ENCODE measurements at places on chromosomes 1 and 21.

GRCh38 chr1:217332431-217333065 lies 298.3 kb downstream of the GPATCH2 start:
- DNase-seq = no peak

DNA sequence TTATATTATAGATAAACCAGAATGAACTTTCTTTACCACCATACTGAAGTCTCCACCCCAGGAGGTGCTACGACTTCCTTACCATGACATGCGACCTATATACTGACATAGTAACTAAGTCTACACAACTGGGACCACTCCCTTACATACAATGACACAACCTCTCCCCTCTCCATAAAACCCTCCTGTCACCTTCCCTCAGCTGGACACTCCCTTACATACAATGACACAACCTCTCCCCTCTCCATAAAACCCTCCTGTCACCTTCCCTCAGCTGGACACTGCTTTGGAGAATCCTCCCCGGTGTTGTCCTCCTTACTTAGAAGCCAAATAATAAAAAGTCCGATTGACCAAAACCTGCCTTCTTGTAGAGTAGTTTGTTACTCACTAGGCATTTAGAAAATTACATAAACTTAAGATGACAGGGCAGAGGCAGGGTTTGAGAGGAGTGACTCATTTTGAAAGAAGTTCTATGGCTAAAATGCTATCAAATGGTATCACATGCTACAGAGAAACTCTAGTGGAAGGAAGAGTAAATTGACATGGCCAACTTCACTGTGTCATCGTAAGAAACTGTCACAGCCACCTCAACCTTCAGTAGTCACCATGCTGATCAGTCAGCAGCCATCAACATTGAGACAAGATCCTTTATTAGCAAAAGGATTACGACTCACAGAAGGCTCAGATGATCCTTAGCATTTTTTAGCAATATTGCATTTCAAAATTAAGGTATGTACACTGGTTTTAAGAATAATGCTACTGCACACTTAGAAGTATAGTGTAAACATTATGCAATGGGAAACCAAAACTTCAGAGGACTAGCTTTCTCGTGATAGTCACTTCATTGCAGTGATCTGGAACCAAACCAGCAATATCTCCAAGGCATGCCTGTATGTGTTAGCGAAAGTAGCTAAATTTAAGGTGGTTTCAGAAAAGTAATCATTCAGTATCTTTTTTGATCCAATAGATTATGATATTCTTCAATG lies 56.4 kb downstream of the AHCTF1 start:
- no peak for DNase-seq

- DNase-seq = no peak
Observed at GRCh38 chr1:85074365-85074964, 26.2 kb upstream of the MCOLN3 start.

GRCh38 chr1:59593798-59594790 lies 220.7 kb upstream of the HOOK1 start:
- no peak for DNase-seq

DNA sequence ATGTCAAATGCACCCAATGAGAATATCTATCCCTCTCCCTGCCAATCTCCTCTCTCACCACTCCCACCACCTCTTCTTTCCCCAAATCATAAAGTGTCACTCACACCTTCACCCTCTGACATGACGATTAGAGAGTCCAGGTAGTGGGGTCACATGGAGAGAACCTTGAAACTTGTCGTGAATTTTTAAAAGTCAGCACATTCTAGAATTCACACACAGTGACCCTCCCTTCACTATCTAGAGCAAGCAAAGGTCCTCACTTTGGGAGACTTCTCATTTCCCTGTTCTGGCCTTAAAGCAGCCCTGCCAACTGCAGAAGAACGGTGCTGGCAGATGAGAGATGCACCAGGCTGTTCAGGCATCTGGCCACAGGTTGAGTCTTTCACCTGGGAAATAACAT lies 61.9 kb downstream of the CD34 start:
- no peak for DNase-seq

DNA sequence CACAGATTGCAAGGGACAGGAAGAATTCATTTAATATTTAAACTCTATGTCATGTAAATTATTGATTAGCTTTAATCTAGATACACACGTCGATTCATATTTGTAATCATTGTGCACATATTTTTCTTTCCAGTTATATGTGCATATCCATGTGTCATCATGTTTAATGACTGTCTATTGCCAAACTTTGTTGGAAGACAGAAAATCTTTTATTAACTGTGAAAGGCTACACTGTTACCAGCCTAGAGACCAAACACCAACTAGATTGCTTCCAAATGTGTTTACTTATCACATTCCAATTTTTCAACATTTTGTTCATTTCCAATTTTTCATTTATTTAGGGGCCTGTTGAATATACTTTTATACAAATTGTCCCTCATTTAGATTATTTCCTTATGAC lies 43.2 kb upstream of the CACHD1 start:
- DNase-seq = no peak

- no peak for DNase-seq
Observed at GRCh38 chr1:40384887-40385286, 11.4 kb downstream of the SMAP2 start.

DNA sequence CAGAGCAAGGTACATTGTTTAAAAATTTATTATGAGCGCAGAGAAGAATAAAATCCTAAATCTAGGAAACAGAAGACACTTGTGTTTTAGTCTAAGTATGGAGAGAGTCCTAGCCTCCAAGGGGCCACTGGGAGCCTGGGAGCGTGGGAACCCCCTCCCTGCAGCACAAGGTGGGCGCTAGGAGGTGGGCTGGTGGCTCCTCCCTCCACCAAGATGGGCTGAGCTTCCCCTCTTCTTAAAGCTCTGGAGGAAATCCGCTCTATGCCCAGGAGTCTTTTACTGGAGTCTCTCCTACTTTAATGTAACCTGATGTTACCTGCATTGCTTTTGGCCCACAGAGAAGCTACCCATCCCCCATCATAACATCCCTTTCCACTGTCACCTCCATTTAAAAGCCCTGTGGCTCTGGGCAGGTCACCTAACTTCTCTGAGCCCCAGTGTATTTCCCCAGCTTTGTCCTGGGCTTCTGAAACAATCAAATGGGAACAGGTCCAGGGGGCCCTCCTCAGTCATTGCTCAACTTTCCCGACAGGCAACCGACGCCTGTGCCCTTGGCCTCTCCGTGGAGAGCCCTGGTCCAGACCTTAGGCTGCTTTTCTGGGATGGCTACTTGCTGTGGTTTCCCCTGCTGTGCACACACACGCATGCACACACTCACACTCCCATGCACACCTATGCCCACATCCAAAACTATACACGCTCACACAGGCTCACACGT lies 181.5 kb downstream of the NPHP4 start:
- no peak for DNase-seq

- DNase-seq = no peak
Observed at GRCh38 chr1:183967914-183968313, 69.6 kb downstream of the COLGALT2 start.
